Stimulated activated CD4-positive, alpha-beta T cell treated with anti-CD3 and anti-CD28 coated beads, Interleukin-15, amount 100 ng/mL, for 1 hour (primary cell): ENCODE measurements at places on chromosomes 7 and 10.

GRCh38 chr10:84415539-84416244 lies 87.3 kb downstream of the CCSER2 start:
- DNase-seq = no peak

DNA sequence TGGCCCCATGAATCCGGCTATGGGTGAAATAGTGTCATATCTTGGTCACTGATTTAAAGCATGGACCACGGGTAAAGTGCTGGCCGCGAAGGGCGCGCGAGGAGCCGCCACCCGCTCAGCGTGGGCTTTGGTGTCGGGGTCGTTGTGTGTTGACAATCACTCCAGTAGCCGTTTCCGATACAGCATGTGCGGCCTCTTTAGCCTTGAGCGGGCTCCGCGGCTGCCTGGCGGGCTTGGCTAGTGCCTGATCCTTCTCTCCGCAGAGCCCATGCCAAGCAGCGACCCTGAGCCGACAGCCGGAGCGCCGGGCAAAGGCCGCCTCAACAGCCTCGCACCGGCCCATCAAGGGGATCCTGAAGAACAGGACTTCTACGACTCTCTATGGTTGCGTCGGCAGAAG lies 105.9 kb downstream of the SLC37A3 start:
- no peak for DNase-seq

DNA sequence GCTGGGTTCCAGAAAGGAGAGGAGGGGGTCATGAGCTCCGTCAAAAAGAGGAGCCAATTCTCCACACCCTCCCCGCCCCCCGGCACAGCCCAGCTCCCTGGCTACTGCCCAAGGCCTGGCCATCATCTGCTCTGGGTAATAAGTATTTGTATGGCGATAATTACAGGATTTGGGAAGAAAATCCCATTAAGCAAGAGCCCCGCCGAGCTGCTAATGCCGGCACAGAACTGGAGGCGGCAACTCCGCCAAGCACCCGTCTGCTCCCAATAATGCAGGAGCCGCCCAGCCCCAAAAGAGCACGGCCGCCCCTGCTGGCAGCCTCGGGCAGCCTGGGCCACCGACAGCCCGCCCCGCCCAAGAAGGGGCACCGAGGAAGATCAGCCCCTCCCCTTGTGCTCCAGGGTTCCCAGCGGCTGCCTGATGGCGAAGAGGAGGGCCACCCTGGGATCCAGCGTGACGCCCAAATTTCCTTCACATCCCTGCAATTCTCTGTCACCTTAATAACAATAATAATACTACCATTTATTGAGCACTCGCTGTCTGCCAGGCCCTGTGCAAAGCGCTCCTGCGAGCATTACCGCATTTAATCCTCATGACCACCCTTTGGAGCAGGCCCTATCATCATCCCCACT lies 5.9 kb downstream of the SLIT1 start:
- DNase-seq = no peak

DNA sequence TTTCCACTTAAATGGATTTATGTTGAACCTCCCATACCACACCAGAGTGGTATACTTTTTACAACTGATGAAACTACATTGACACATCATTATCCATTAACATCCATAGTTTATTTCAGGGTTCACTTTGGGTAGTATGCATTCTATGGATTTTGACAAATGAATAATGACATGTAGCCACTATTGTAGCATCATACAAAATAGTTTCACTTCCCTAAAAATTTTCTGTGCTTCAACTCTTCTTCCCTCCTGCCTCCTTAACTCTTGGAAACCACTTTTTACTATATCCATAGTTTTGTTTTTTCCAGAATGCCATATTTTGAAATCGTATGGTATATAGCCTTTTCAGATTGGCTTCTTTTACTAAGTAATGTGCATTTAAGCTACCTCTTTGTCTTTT lies 199.5 kb upstream of the TMEM196 start:
- no peak for DNase-seq

DNA sequence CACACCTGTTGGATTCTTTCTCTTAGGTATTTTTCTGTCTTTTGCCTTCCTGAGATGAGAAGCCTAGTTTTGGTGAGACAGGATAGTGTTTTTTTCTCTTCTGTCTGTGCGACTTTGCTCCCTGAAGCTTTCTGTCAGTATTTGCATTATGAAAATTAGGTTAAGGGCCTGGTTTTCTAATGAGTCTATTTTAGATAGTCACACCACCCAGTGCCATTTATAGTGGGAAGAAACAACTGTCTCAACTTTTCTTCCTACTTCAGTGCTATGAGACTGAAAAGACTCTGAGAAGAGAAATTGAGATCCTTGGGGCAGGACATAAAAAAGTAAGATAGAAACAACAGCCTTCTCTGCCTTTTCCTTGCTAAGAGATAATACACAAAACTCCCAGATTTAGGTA lies 53.6 kb downstream of the MINPP1 start:
- DNase-seq = no peak

GRCh38 chr7:98990356-98990755 lies 112.0 kb downstream of the TRRAP start:
- DNase-seq = no peak
